ENCODE measurements at places on chromosomes 6 and 20. TPM values are rescaled to one million over a fixed set of nuclear protein-coding genes. Genes with fewer than 3 reads are reported as not detected.

- H3K27ac ChIP-seq: no peak overlapping the region
- H3K27me3 ChIP-seq: peaks cover 32% of the 10 kb centered on the region
- peak overlapping the region; percentile 35 for H3K4me3 ChIP-seq
- peaks cover 22% of the 10 kb centered on the region for H3K4me1 ChIP-seq
- DNase-seq: no peak
Observed at GRCh38 chr6:170147832-170148708, 142.8 kb downstream of the DLL1 start.

GRCh38 chr6:129481706-129482105 lies 228.3 kb downstream of the ARHGAP18 start:
- H3K36me3 ChIP-seq: no peaks in the 10 kb centered on the region
- peaks cover 6% of the 10 kb centered on the region for H3K27me3 ChIP-seq
- no peak overlapping the region for H3K4me3 ChIP-seq
- no peak for DNase-seq

The MLN gene
- not detected for total RNA-seq

- H3K4me3 ChIP-seq: peak overlapping the region; percentile 9
- no peak overlapping the region for H3K27ac ChIP-seq
- no peaks in the 10 kb centered on the region for H3K27me3 ChIP-seq
- no peak for DNase-seq
- peaks cover 5% of the 10 kb centered on the region for H3K36me3 ChIP-seq
Observed at GRCh38 chr6:144036064-144036834, 28.2 kb upstream of the PLAGL1 start.

The EFCAB8 gene
- 0.71 TPM for total RNA-seq

The DLL1 gene
- total RNA-seq: 0.53 TPM

The GHRH gene
- total RNA-seq: not detected

The TP53TG5 gene
- total RNA-seq: not detected

The LPA gene
- not detected for total RNA-seq

DNA sequence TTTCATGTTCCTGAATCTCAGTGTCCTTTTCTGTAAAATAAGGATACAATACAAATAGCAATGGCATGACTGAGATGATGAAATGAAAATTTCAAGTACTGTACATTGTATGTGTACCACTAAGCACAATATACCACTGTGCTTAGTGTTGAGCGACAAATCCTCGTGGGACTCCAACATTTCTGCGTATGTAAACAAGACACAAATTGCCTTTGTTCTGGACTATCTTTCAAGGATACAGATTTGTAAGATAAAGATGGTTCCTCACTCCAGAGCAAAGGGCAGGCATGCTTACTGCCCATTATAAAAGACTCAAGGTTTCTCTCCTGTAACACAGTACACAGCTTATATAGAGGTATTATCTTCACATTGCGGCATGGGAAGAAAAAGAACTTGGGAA lies 6.0 kb downstream of the RARS2 start:
- peaks cover 50% of the 10 kb centered on the region for H3K36me3 ChIP-seq
- H3K4me1 ChIP-seq: peaks cover 24% of the 10 kb centered on the region
- no peak overlapping the region for H3K4me3 ChIP-seq
- no peak overlapping the region for H3K27ac ChIP-seq
- DNase-seq: no peak

DNA sequence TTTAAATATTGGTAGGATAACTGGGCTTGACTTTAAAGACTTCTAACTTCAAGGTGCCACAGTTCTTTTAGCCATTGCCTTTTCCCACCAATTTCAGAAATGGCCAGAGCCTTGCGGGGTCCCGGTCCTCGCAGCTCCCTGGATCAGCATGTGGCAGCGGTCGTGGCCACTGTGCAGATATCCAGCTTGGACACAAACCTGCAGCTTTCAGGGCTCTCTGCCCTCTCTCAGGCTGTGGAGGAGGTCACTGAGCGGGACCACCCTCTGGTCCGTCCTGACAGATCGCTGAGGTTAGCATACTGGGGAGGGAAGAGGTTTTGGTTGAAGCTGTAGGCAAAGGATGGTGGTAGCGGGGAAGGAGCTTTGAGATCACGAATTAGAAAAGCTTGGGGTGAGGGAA lies 6.4 kb downstream of the CUL9 start:
- no peaks in the 10 kb centered on the region for H3K27me3 ChIP-seq
- H3K36me3 ChIP-seq: peaks cover 66% of the 10 kb centered on the region
- no peak overlapping the region for H3K27ac ChIP-seq
- H3K4me3 ChIP-seq: no peak overlapping the region
- peaks cover 18% of the 10 kb centered on the region for H3K4me1 ChIP-seq
- DNase-seq: no peak

DNA sequence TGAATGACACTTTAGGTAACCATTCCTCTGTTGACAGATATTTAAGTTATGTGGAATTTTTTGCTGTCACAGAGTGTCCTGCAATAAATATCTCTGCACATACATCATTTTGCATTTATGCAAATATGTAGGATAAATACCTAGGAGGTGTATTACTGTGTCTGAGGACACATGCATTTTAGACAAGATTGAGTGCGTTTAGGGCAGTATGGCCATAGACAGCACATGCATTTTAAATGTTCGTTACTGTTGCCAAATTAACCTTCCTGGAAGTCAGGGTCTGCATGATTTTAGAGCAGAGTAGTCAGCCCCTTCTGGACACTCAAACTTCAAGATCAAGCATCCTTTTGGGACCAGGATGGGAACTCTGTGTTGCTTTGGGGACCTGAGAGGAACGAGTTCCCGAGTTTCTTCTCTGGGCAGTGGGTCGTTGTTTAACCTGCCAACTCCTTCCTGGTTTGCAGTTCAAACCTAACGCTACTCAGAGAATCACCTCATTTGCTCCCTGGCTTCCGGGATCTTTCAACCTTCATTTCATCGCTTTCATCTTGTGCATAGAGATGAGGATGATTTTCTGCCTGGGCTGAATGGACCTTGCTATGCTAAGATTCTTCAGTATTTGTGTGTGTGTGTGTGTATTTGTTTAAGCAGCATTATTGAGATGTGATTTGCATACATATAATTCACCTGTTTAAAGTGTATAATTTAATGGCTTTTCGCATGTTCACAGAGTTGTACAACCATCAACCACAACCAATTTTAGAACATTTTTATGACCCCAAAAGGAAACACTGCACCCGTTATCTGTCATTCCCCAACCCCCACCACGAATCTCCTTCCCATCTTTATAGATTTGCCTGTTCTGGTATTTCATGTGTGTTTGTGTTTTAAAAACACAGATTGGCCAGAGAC lies 9.8 kb downstream of the BCAS4 start:
- H3K27ac ChIP-seq: peak overlapping the region; percentile 88
- no peak for DNase-seq
- no peaks in the 10 kb centered on the region for H3K27me3 ChIP-seq
- H3K36me3 ChIP-seq: peaks cover 23% of the 10 kb centered on the region

The FAM210B gene
- total RNA-seq: 5.3 TPM

The PRICKLE4 gene
- total RNA-seq: 0.75 TPM

The PDYN gene
- not detected for total RNA-seq
